ENCODE measurements at places on chromosomes 7 and 10.
A peak's percentile ranks its signal among the peaks of the same experiment; 100 is the strongest.

- no peak for DNase-seq
These were observed 570.3 kb downstream of the DNAJB6 start for GRCh38 chr7:157907091-157907490.

DNA sequence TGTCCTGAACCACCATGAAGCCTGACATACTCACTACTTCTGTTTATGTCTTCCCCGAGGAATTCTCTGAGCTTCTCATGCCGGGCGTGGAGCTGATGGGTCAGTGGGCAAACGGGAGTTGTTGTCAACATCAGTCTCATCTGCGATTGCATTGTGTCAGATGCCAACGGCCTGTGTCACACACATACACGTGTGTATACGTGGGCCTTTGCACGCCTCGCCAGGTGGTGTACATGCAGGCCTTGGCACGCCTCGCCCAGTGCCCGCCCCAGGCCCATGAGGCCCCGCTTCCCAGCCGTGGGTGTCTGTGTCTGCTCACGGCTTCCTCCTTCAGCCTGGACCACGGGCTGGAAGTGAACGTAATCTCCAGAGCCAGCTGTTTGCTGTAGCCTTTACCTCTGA, 7.5 kb upstream of the CSGALNACT2 start:
- DNase-seq = peak; percentile 59

GRCh38 chr10:22903694-22904093, 24.2 kb upstream of the ARMC3 start:
- DNase-seq = no peak

GRCh38 chr10:48459270-48460150, 145.4 kb downstream of the ARHGAP22 start:
- DNase-seq = no peak

Data from inflammatory macrophage (primary cell).